ENCODE measurements at places on chromosomes 11 and 22. TPM values are rescaled to one million over a fixed set of nuclear protein-coding genes. Genes with fewer than 3 reads are reported as not detected.

DNA sequence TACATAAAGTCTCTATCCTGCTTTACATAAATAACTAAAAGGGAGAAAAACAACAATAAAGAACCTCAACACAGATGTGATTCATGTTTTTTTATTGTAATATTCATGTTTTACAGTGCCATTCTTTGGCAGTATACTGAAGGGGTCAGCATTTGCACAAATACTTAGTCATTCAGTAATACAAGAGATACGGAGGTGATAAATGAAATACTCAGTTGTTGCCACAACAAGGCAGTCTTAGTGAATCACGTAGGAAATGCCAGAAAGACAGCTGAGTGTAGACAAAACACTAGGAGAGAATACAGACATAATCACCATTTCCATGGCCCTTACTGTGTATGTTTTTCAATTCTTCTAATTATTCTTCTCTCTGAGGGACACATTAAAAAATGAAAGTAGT, 910.4 kb downstream of the METTL15 start:
- DNase-seq = no peak

DNA sequence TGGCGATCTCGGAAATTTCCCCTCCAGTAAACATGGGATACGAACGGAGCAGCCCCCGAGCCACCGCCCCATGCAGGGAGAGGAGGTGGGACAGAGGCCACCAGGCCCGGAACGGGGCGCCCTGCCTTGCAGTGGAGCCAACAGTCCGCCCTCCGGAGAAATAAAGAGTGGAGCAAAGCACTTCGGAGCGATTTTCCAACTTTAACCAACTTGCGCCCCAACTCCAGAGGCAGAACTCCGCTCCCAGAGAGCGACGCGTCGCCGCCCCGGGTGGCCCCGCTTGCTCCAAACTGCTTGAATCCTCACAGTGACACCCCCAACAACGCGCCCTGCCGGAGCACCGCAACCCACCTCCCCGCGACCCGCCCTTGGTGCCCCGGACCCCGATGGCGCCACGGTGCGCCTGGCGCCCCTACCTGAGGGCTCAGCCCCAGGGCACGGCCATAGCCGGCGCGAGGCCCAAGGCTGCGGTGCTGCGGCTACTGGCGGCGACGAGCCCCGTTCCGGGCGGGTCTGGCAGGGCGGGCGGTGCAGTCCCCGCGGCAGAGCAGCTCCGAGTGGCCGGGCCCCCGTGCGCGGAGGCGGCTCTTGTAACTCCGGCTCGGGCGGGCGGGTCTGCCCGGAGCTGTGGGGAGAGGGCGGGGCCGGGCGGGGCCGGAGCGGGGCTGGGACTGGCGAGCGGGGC, at the start of gene AHNAK:
Gene AHNAK, minus strand, starts transcription at position 563 of the 685 bp plus-strand sequence. CDS start 10,708 bp downstream, outside the sequence.
- peak; percentile 87 for DNase-seq

GRCh38 chr11:15720460-15720859, 605.7 kb downstream of the INSC start:
- no peak for DNase-seq

GRCh38 chr22:33658775-33659174, 261.5 kb downstream of the LARGE1 start:
- no peak for DNase-seq

MRTFA gene
- total RNA-seq = 55.2 TPM

OR4X1 gene
- total RNA-seq = not detected

RBMXL2 gene
- not detected for total RNA-seq

USP2 gene
- total RNA-seq = 38.9 TPM

Data from right atrium auricular region (tissue), 2 donors.